ENCODE measurements at places on chromosomes 7 and 10.

DNA sequence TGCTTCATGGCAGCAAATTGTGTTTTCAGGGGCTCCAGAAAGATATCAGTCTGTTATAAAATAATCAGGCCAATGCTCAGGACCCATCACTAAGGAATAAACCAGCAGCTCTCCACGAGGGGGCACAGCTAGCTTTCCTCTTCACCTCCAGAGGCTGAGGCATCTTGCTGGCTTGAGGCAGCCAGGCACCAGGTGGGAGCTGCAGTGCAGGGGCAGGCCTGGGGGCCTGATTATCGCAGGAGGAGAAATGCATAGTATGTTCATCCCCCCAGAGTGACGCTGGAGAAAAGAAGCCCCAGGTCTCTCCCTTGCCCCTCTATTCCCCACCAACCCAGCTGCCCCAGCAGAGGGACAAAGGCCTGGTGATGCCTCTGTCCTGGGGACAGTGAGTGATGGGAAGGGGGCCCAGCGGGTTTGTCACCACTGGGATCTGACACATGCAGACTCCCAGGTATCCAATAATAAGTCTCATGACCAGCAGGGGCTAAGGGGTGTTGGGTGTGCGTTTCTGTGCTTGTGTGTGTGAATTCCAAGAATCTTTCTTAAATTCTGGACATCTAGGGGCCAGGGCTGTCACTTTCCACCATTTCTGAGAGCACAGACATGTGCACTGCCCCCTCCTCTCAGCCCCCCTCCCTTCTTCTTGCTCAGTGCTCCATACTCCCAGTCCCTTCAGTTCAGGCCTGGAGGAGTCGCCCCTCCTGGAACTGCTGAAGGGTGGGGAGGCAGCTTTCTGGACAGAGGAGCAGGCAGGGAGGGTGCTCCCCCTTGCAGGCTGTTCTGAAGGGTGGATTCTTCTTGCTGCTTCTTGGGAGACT is 128.1 kb upstream of the FAM20C start:
- peak; percentile 65 for DNase-seq

DNA sequence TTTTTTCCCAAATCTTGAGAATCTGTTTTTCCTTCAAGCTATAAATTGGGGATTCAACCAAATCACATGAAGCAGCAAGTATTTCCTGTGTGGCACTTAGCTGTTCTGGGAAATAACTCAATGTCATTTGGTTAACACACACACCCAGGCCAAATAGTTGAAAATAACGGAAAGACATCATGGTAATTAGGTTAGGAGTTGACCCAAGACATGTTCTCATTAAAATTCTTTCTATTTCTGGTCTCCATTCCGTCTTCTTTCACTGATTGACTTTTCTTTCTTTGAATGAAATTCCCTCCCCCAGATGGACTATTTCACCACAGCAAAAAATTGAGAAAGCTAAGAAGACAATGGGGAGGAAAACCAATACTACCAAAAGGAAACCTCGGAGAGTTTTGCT is 30.5 kb downstream of the NRP1 start:
- no peak for DNase-seq

DNA sequence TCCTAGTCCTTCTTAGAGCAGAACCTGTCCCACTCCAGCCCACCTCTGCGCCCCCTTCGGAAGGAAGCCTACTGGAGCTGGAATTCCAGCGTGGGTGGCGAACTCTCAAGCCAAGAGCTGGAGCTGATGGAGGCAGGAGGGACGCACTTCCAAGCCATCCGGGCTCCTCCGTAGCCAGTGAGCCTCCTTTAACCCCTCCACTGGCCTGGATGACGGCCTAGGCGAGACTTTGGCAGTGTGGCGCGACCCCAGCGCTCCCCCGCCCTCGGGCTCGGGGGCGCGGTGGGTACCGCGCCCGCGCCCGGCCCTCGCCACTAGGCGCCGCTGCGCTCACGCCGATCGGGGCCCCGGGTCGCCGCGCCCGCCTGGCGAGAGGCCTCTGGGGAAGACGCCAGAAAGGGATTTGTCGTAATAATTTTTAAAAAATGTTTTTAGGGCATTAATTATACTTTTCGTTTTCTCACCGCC is 5.1 kb upstream of the EMX2 start:
- DNase-seq: no peak

DNA sequence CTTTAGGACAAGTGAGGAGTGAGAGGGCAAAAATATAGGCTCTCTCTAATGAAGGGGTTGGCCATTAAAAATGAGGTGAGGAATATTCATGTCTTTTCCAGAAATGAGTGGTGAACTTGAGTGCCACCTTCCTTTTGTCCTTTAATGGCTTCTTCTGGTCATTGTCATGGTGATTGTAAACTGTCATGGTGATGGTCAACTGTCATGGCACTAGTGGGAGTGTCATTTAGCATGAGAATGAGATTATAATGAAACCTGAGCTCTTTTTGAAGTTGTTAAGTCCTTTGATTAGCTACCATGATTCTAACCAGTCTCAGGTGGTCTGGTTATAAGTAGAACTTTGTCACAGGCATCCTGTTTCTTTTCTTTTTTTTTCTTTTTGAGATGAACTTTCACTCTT is 524.4 kb downstream of the NEBL start:
- no peak for DNase-seq

DNA sequence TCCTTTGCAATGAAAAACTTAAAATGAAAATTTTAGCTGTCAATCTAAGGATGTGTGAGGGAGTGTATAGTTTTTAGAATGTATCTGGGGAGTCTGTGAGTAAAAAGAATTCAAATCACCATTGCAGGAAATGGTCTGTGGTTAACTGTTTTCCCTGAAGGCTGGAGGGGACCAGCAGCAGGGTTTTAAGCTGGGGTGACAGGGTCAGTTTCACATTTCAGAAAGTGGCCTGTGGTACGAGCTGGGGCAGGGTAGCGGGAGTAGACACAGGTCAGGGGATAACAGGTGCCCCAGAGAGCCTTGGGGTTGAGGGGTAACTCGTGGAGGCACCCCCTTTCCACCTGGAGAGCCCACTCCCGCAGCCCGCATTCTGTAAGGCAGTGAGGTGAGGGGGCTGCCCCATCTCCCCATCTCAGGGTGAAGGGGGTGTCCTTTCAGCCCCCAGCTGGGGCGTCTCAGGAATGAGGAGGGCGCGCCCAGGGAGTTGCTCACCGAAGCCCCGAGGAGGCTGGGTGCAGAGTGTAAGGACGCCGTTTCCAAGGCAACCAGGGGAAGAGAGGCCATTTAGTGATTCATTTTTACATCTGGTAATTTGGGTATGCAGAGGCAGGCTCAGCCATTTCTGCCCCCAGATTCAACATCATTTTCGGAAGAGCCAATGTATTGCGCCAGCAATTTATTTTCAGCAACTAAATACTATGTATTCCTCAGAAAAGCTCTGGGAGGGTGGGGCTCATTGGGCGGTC is 168.9 kb downstream of the SLIT1 start:
- peak; percentile 62 for DNase-seq

GRCh38 chr10:17735166-17735941 is 16.6 kb upstream of the TMEM236 start:
- no peak for DNase-seq

- no peak for DNase-seq
Measured at GRCh38 chr7:64872351-64873154, 30.5 kb upstream of the ZNF273 start.

GRCh38 chr7:111736552-111736874 is 174.2 kb upstream of the IMMP2L start:
- DNase-seq: no peak

GRCh38 chr10:27558612-27559020 is 54.5 kb downstream of the RAB18 start:
- DNase-seq: peak; percentile 1

DNA sequence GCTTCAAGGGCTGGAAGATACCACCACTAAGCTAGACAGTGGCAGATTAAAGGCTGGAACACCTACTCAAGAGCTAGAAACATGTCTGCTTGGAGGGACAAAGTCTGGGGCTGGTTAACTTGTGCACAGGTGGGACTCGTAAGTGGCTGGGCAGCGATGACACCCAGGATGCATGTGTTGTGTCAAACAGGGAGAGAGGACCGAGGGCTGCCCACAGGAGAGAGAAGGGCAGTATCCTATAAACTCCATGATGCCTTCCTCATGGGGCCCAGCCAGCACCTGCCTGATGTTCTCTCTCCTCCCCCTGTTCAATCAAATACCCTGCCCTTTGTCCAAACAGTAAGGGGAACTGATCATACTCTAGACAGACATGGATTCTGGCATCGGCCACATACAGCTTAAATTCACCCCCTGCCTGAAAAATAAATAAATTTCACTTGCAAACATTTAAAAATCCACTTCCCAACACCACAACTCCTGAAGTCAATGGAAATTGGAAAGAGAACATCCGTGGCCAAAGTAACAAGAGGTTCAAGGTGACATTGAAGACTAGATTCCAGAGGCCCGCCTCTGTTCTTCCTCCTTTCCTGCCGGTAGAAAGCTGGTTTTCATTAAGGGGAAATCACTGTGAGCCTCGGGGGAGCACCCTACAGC is 50.6 kb downstream of the CHST15 start:
- DNase-seq: no peak

DNA sequence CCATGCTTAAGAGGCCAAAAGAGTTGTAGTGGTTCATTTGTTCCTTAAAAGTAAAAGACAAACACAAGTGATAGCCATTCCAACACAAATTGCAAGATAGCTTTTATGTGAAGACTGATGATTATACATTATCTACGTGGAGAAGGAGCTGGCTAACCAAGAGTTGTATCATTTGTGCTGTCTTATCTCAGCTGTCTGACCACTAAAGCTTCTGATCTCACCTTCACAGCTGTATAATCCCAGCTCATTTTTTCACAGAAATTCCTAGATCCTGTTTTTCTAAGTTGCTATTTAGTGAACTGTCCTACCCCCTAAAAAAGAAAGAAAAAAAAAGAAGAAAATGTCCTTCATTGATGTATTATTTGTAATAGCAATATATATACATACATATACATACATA is 9.8 kb downstream of the USP6NL start:
- DNase-seq: no peak

- DNase-seq: no peak
Measured at GRCh38 chr7:158646766-158647474, 57.7 kb downstream of the NCAPG2 start.

GRCh38 chr10:58143944-58144343 is 123.8 kb downstream of the IPMK start:
- DNase-seq: no peak

GRCh38 chr10:81873932-81874816 is 820 bp upstream of the NRG3 start:
- peak; percentile 45 for DNase-seq

- DNase-seq: no peak
Measured at GRCh38 chr7:131521651-131522163, 34.7 kb downstream of the PODXL start.

DNA sequence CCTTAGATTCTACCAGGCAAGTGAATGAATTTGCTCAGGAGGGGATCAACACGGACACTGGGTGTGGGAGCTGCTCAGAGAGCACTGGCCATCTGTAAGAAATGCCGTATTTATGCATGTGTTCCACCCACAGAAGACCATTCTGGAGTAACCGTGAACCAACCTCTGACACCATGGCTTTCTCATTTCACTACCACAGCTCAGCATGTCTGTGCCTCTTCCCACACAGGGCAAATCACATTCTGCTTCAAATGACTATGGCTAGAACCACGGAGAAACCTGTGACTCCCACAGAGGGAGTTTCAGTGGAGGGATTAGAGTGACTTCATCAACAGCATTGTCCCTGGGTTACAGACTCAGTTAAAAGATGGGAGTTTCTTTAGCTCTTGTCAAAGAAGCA is 893.4 kb downstream of the XPNPEP1 start:
- DNase-seq: no peak

GRCh38 chr10:68600041-68600778 is 40.1 kb downstream of the TET1 start:
- DNase-seq: peak; percentile 92

DNA sequence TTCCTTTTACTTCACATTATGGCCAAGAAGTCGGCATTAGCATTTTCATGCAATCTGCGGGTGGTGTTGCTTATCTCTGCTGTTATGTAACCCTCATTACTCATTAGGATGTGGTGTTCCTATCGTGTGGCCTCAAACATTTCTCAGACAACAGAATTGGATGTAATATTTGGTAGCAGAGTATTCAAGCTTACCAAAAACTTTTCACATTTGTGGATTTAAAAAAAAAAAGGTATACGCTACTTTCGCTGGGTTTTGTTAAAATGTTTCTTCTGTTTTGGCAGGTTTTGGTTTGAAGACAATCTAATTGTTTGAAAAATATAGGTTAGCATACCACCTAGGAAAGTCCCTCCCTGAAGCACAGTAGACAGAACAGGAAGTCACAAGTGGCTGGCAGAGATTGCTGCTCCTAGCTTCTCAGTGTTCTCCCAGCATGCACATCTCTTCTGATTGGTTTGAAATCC is 128.8 kb downstream of the GATA3 start:
- DNase-seq: no peak

GRCh38 chr10:122953902-122954730 is at the start of gene C10orf88:
TSS of gene C10orf88 (minus strand) at chr10:122954227. CDS start at chr10:122954178, 49 bp downstream.
- DNase-seq: peak; percentile 94

- DNase-seq: no peak
Measured at GRCh38 chr10:76149182-76149581, 717.8 kb downstream of the LRMDA start.

- DNase-seq: no peak
Measured at GRCh38 chr7:75573477-75574019, 81.4 kb downstream of the SPDYE5 start.

GRCh38 chr7:101255796-101256195 is 10.9 kb upstream of the FIS1 start:
- no peak for DNase-seq

DNA sequence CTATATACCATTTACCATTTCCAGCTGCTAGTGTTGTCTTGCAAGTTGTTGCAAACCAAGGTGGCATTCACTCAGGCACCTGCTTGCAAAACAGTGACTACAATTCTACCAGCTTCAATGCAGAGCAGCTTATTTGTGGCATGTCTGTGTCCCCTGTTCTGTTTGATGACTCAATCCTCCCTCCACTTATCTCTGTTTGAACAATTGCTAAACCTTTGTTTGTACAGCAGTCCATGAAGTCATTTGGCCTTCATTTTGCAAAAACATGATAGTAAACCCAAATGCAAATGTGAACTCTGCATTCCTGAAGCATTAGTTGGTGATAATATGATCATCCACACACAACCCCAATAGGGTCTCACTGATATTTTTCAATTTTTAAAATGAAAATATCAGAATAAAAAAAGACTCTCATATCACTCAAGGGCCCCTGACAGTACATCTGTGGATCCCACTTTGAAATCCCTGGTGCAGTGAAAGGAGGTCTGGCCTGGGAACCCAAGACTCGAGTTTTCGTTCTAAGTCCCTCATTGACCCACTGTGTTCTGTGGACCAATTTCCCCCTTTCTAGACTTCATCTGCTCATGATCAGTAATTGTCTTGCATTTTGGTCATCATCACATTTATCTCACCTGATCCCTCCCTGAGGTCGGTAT is 425.4 kb downstream of the RPS24 start:
- no peak for DNase-seq

- DNase-seq: no peak
Measured at GRCh38 chr10:20429742-20430141, 467.4 kb downstream of the NEBL start.
